Activated naive CD4-positive, alpha-beta T cell treated with Interleukin-2 at 50 U/mL for 16 hours (primary cell): ENCODE measurements at places on chromosomes 6 and 20.

GRCh38 chr6:34080357-34080756, 65.5 kb downstream of the GRM4 start:
- DNase-seq, result no peak

DNA sequence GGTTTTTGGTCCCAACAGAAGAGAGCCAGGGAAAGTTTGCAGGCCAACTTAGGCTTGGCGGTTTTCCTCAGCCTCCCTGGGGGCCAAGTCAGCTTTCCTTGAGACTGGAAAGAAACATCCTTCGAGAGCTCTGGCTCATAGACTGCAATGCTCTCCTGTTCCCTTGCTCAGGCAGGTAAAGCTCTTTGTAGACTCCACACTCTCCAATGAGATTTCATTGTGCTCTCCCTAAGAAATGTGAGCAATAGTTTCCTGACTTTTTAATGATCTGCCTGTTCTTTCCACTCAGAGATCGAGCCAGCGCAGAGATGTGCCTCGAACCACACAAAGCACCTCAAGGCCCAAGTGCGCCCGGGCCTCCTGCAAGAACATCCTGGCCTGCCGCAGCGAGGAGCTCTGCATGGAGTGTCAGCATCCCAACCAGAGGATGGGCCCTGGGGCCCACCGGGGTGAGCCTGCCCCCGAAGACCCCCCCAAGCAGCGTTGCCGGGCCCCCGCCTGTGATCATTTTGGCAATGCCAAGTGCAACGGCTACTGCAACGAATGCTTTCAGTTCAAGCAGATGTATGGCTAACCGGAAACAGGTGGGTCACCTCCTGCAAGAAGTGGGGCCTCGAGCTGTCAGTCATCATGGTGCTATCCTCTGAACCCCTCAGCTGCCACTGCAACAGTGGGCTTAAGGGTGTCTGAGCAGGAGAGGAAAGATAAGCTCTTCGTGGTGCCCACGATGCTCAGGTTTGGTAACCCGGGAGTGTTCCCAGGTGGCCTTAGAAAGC, 13.9 kb downstream of the TNFAIP3 start:
- peak; percentile 17 for DNase-seq

- no peak for DNase-seq
These were observed 49.0 kb downstream of the AFG1L start for GRCh38 chr6:108343894-108344293.

GRCh38 chr6:37714836-37715420, 17.2 kb upstream of the MDGA1 start:
- DNase-seq, result no peak

- DNase-seq, result no peak
These were observed 78.4 kb downstream of the ERMARD start for GRCh38 chr6:169829786-169830185.

DNA sequence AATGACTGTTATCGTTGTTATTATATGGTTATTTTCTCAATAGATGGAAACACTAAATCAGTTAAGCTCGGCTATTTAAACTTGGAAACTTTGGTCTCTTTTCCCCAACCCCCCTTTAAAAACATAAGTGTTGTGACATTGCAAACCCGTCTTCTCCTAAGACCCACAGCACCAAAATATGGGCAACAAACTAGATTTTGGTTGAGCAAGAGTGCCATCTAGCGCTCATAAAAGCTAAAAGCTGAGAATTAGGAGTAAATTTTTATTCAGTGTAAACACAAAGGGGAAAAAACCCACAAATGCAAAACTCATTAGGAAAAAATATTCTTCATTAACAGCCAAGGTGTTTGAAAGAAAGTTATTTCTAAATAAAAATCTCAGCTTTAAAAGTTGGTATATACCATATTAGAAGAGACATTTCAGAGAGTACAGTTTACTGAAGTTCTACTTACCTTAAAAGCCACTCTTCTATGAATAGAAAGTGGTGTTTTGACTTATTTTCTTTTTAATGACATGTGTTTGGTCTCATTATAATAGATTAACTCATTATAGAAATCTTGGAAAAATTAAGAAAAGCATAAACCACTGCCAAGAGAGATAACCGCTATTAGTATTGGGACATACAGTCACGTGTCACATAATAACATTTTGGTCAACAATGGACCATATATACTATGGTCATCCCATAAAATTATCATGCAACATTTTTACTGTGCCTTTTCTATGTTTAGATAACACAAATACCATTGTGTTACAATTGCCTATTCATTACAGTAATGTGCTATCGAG, 21.1 kb downstream of the SESN1 start:
- DNase-seq, result peak; percentile 33

DNA sequence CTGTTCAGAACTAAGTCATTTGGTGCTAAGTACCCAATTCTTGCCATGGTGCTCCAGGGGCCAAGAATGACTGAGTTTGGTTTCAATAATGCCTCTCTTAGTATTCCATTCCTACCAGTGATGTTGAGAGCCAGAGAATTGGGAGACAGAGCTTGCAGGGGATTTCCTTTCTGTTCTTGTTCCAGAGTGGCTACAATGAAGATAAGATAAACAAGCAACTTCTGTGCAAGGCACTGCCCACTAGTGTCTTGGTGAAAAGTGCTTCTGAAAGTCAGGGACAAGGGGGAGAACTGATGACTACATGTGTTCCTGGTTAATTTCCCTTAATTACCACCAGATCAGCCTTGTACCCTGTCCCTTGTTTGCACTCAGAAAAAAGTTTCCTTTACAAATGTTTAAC, 421.6 kb downstream of the BCKDHB start:
- DNase-seq, result no peak
